Kidney glomerular epithelial cell (primary cell): ENCODE measurements at places on chromosomes 11 and 22.

- DNase-seq = no peak
Measured at GRCh38 chr11:28526406-28526751, 418.2 kb downstream of the METTL15 start.

- DNase-seq = no peak
Measured at GRCh38 chr11:88433536-88434230, 96.1 kb upstream of the CTSC start.

DNA sequence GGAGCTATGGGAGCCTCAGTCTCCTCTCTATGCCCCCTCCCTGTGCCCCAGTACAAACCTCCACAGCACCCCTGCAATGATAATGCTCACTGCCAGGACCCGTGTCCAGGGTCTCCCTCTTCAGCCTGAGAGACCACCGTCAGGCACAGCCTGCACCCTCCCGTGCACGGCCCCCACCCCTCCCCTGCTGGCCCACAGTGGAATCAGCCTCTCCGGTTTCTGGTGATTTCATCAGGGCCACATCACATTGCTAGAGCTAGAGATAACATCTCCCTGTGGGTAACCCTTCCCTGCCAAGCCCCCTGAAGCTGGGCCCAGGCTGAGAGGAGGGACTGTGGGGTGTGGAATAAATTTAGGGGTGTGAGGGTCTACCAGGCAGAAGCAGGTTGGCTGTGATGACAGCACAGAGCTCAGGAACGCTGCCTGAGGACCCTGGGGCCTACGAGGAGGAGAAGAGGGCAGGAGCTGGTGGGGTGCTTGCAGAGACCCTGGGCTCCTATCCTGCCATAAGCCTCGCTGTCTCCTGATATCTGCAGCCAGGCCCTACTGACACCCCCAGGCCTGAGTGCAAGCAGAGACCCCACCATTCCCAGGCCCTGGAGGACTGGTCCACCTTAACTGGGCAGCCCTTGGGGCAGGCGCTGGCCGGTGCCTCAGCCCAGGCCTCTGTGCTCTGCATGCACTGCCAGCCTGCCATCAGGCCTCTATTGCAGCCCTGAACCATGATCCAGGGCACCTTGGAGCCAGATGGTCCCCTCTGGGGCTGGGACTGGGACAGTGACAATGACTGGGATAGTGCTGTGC is at the start of gene KLHDC7B:
TSS of gene KLHDC7B (plus strand) at position 378 of the 804 bp plus-strand sequence. CDS start at position 723, 345 bp downstream.
- DNase-seq = no peak

GRCh38 chr11:472816-473215 is 22.7 kb downstream of the PTDSS2 start:
- DNase-seq = no peak

- peak; percentile 46 for DNase-seq
Measured at GRCh38 chr22:21642584-21643448, 714 bp downstream of the SDF2L1 start.

DNA sequence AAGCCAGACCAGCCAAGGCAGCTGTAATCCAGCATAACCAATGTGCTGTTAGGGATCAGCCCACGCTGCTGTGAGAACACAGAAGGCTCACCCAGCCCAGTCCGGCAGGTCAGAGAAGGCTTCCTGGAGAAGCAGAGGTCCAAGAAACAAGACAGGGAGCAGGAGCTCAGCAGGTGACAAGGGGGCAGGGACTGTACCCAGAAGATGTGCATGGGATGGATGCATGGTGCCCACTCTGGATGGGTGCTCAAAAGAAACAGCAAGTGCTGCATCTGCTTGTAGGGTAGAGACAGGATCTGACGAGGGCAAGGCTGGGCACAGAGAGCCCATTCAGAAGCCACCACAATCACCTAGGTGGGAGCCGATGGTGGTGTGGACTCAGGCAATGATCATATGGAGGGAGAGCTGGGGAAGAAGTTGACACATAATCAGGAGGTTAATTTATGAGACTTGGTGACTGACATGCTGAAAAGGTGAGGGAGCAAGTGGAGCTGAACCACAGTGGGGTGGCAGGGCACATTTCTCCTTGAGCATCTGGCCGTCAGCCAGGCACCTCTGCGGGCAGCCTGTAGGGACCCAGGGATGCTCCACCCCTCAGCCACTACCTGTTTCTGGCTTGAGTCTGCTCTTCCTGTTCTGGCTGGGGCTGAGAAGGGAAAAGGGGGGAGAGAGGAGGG is 102.3 kb upstream of the DRD2 start:
- DNase-seq = peak; percentile 1

- no peak for DNase-seq
Measured at GRCh38 chr11:74279256-74279655, 32.2 kb downstream of the P4HA3 start.

DNA sequence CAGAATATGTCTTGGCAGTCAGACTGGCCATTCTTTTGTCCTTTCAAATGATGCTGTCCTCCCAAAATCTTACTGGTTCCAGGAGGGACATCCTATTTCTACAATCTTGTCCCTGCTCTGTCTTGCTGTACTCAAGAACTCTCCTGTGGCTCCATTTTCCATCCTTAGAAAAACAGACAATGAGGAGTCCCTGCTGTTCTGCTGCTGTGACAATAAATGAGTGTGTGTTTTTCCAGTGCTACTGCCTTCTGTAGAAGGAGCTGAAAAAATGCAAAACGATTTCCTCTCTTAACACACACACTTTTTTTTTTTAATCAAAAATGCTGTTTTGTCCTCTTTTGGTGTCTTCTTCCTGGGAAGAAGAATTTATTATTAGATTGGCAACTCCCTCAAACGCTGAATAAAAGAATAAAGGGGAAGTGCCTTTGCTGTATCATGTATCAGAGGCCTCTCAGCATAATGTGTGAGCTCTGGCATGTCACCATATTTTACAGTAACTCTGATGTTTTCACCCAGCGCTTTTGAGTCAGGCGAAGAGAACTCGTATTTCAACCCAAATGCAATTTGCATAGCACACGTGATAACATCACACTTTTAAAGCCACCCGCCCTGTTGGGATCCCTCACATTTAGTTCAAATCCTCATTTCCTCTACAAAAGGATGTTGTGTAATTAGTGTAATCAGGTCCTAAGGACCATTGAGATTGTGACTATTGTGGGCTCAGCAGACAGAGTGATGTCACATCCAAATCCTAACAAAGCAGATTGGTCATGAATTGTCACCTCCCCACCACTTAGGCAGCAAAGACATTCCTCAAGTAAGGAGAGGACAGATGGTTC is 496.0 kb upstream of the LARGE1 start:
- no peak for DNase-seq

DNA sequence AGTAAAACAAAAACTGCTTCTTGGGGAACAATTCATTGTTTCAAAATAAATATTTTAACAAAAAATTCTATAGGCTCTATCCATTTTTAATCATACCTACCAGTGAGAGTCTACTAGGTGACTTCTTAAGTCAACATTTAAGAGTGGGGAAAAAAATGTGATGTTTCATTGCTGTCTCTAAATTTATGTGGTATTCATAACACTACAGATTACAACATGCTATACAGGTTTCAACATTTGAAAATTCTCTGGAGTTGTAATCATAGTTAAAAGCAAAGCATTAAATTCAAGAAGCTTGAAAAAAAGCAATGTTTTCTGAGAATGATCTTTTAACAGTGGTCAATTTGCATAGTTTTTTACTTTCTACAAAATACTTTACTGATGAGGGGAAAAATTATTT is 18.3 kb downstream of the SBF2 start:
- no peak for DNase-seq

DNA sequence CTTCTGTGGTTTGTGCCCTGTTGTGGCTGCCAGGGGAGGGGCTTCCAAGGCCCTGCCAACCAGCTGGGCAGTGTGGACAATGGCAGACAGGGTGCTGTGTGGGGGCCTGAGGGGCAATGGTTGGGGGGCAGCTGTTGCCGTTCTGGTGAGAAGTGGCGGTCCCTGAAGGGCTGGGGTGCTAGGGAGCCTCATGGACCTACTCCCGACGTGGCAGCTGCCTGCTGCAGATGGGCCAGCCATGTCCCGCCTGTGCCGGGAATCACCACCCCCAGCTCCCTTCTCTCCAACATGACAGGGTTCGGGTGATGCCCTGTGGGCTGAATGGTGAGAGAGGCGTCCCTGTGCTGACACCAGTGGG is 74.2 kb downstream of the KCNQ1 start:
- DNase-seq = no peak
